Fibroblast of the aortic adventitia (primary cell): ENCODE measurements at places on chromosomes 5 and 9. TPM values are rescaled to one million over a fixed set of nuclear protein-coding genes. Genes with fewer than 3 reads are reported as not detected.
A peak's percentile ranks its signal among the peaks of the same experiment; 100 is the strongest.

DNA sequence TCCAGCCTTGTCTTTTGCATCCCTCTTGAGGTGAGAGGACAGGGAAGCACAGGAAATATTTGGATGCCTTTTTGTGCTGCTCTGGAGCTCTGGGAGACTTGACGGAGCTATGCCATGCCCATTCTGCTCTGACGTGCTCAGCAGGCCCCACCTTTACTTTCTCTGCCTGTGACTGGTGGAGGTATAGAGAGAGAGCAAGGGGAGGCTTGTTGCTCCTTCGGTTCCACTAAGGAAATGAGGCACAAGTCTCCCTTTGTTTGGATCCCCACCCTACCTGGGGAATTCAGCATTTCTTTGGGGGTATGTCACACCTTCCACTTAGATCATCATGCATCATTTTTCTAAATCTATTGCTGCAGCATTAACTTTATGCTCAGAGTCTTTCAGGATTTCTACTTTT, 121.8 kb upstream of the CNTLN start:
- DNase-seq, result no peak

- no peak for DNase-seq
These were observed 248.3 kb downstream of the FSTL4 start for GRCh38 chr5:133363807-133364587.

DNA sequence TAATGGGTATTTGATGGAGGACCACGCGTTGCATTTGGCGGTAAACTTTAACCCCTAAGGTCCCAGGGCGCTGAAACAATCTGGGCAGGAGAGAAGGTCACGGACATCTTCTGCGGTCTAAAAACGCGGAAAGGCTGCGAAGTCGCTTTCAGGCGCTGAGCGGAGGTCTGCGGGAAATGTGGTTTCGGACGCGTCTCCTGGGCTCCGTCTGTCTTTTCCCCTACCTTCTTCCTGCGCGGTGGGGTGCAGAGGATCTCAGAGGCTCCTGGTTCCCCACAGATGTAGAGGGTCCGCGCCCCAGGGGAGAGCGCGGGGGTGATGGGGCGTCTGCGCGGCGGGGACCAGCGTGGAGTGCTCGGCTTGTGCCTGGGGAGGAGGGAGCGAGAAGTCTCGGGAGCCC, 58.4 kb downstream of the ZNF510 start:
- no peak for DNase-seq

GRCh38 chr9:36323926-36324325, 65.7 kb upstream of the GNE start:
- DNase-seq, result no peak

GRCh38 chr5:61286446-61287132, 45.5 kb upstream of the ZSWIM6 start:
- peak; percentile 70 for DNase-seq

DNA sequence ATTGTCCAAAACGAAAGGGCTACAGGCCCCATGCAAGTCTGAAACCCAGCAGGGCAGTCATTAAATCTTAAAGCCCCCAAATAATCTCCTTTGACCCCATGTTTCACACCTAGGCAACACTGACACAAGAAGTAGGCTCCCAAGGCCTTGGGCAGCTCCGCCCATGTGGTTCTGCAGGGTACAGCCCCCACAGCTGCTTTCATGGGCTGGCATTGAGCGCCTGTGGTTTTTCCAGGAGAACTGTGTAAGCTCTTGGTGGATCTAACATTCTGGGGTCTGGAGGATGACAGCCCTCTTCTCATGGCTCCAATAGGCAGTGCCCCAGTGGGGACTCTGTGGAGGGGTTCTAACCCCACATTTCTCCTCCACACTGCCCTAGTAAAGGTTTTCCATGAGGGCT, 623.5 kb downstream of the PRR16 start:
- DNase-seq, result no peak

DNA sequence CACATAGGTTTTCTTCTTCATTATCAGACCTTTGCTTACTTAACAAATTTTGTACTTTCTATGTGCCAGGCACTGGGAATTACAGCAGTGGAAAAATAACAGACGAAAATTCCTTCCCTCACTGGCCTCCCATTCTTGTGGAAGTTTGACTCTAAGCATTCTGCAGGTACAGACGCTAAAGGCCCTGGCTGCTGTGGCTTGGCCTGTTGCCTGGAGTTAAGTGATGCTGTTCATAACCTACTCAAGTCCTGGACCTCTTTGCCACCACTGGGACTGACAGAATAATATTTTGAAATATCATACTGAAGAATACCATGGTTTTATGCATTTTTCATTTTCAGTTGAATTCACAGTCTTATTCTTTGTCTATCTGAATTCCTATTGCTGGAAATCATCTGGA, 97.3 kb upstream of the SPATA31C2 start:
- peak; percentile 27 for DNase-seq

- no peak for DNase-seq
These were observed 70.7 kb upstream of the MAN2A1 start for GRCh38 chr5:109619021-109619460.

GRCh38 chr9:77759391-77759790, 111.3 kb upstream of the GNA14 start:
- no peak for DNase-seq

DNA sequence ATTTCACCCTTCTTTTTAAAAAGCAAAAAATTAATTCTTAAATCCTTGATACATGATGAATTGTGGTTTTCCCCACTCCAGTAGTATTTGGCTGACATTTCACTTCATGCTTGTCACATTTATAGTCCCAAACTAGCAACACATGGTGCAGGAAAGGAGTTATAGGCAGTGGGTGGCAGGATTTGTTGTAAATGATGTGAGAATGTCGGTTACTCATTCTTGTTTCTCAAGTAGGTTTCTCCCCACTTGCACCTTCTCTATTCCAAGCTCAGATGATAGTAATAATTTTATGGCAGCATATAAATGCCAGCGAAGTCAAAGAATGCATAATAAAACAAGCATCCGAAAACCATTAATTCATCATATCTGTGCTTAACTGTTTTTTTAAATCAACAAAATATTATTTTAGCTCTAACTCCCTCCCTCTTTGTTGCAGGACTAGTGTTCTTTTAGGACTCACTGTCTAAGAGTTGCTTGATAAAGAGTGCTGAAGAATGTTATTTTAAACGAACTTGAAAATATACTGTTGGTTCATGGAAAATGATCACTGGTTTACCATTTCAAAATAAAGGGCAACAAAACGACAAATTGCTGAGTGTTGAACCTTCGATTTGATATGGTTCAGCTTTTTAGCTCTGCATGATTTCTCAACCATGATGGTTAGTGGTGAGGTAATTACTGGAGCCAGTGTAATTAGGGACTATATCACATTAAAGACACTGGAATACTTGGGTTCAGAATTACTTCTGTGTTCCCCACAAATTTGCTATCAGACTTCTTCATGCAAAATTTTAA, 88.1 kb upstream of the ADAMTSL1 start:
- DNase-seq, result no peak

- DNase-seq, result no peak
These were observed 20.2 kb downstream of the ATP10B start for GRCh38 chr5:160831801-160832200.

GRCh38 chr5:61274511-61274911, 57.5 kb upstream of the ZSWIM6 start:
- DNase-seq, result peak; percentile 88

- DNase-seq, result no peak
These were observed 249.7 kb upstream of the MAP3K1 start for GRCh38 chr5:56565644-56566043.

DNA sequence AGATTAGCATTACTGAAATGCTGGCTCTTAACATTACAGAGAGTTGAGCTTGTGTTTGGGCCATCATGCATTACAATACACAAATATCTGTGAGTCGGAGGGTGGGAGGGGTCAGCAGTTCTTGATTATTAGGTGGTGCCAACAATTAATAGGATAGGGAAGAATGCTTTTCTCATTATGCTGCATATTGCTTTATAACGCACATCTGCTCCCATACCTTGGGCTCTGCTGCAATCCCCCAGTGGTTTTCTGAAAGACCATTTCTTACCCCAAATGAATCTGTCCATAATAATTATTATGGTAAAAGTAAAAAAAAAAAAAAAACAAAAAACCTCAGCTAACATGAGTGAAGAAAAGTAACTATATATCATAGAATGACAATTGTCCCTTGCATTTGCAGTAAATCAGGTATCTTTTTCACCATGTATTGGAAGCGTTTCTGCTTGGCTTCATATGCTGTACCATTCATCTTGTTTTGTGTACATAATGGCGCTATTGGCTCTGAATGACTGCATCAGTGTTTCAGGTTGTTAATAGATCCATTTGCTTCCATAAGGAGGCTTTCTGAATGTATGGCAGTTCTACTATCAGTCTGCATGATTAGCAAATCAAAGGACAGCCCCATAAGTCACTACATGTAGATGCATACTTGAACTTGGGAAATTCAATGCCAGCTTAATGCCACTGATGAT, 75.9 kb downstream of the CAVIN4 start:
- no peak for DNase-seq

DNA sequence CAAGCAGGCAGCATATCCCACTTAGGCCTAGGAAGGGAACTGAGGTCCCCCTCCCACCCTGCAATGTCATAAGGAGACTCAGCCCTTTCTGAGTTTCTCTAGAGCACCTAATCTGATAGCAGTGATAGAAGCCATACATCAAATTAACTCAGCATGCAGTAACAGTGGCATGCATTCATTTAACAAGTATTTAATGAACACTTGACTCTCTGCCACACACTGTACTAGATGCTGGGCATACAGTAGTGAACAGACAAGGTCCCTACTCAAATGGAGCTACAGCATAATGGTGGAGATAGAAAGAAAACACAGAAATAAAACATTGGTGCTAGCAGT, 58.6 kb downstream of the SLC22A5 start:
- no peak for DNase-seq

GRCh38 chr5:65927503-65928321, 1.3 kb downstream of the ERBIN start:
- peak; percentile 72 for DNase-seq

DNA sequence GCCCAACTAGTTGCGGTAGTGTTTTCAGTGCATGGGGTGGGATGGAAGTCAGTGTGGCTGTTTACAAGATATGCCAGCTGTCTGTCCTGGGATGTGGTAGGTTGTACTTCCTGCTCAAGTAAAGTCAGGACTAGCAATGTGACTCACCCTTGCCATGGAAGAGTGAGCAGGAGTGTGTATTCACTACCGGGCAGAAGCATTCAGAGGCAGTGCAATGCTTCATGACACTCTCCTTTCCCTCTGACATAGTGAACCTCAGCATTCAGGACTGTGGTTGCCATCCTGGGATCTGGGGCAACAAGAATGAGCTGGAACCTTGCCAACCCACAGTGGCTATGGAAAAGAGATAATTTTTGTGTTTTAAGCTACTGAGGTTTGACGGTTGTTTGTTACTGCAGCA, 68.9 kb downstream of the BOD1 start:
- DNase-seq, result peak; percentile 22

- no peak for DNase-seq
These were observed 55.5 kb upstream of the MEF2C start for GRCh38 chr5:88938488-88938887.

DNA sequence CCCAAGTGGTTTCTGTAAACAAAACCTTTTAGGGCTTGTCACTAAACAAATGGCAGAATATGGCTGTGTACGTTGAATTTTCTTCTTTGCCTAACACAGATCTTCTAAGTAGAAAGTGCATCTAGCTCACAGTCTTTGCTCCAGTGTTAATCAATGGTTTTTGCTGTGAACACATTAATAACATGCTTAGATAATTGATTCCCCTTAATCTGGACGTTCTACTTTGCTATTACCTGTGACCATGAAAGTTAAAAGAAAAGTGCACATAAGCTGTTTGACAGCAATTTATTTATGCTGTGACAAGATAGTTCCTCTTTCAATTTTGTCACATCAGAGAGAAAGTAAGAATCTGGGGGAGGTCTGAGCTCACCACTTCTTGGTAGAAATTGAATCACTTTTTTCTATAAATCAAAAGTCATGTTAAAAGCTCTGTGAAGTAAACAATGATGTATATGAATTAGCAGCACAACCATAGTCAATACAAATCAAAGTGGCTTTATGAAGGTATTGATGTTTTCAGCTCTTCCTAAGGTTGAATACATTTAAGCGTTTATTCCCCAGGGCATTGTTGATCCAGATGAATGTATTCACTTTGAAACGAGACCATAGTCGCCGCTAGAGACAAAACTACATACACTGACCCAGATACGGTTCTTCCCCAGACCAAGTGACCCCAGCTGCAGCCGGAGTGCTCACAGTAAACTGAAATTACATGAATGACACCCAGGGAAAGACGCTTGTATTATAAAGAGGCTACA, 174.6 kb upstream of the ZNF608 start:
- no peak for DNase-seq

DNA sequence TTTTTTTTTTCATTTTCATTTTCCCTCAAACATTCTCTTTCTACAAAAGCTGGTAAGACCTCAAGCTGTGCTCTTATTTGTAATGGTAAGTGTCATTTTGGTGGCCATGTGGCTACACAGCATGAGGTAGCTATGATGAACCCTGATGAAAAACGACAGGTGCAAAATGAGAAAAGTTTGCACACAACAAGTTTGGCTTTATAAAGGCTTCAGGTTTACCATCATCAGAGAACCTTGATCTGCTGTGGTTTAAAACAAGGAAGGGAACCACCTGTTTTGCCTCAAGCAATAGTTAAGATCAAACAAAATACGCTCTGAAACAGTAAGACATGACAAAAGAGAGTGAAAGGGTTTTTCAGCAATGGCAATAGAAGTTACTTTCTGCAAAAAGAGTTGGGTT, 1124.6 kb upstream of the ACO1 start:
- DNase-seq, result no peak

DNA sequence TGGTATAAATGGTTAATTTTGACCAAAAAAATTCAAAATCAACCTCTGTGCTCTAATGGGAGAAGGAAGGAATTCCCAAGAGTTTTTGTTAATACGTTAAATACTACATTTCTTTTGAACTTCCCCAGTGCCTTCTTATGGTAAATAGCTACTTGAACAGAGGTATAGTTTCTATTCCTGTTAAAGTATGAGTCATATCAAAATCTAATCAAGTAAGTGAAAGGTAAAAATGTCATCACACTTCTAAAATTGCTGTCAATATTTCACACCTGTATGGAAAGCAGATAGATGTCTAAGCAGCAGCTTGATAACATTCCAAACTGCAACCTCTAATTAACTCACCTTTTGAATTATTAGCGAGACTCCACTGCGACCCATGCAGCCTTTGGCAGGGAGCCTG, 214.1 kb upstream of the MEF2C start:
- no peak for DNase-seq

The ADGRV1 gene
- total RNA-seq, result 0.18 and 0.25 TPM in 2 replicates

The SPEF2 gene
- total RNA-seq, result 5.7 and 19.0 TPM in 2 replicates

The DDX4 gene
- not detected in 2 replicates for total RNA-seq

The PPP3R2 gene
- not detected in 2 replicates for total RNA-seq

The BHMT2 gene
- 5.0 and 6.8 TPM in 2 replicates for total RNA-seq

The MSX2 gene
- under 0.01 and 0.82 TPM in 2 replicates for total RNA-seq

The FBLL1 gene
- 0.33 TPM in 1 of 2 replicates, not detected in the other for total RNA-seq

The GPRIN1 gene
- 1.7 and 7.1 TPM in 2 replicates for total RNA-seq

The ITK gene
- not detected in 2 replicates for total RNA-seq

The CRB2 gene
- 0.08 TPM in 1 of 2 replicates, not detected in the other for total RNA-seq

The IL33 gene
- 73.9 and 215 TPM in 2 replicates for total RNA-seq

The HAPLN1 gene
- total RNA-seq, result 1.3 TPM in 1 of 2 replicates, not detected in the other

The DMRT3 gene
- total RNA-seq, result not detected in 2 replicates
